ENCODE measurements at places on chromosomes 12 and 14.

GRCh38 chr12:26691234-26691970 is 141.6 kb downstream of the ITPR2 start:
- no peak for DNase-seq

DNA sequence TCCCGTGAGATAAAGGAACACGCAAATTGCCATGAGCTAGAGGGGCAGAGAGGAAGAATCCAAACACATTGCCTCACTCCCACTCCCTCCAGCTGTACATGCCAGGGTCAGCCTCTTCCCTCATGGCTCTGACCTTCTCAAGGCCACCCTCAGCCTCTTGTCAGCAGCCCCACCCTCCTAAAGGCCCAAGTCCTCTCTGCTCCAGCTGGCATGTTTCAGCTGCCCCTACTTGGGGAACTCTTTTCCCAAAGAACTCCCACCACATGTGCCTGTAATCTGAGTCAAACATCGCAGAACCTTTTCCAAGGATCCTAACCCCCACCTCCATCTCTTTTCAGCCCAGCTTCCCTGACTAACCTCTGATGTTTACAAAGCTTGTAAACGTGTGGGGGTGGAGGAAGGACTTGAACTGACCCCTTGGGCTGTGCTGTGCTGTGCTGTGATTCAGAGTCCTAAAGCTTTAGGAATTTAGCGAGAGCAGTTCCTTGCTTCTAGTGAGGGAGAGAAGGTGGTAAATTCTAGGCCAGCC is 7.3 kb upstream of the CACNB3 start:
- DNase-seq = no peak

GRCh38 chr12:116264525-116265070 is 12.9 kb downstream of the MED13L start:
- no peak for DNase-seq

DNA sequence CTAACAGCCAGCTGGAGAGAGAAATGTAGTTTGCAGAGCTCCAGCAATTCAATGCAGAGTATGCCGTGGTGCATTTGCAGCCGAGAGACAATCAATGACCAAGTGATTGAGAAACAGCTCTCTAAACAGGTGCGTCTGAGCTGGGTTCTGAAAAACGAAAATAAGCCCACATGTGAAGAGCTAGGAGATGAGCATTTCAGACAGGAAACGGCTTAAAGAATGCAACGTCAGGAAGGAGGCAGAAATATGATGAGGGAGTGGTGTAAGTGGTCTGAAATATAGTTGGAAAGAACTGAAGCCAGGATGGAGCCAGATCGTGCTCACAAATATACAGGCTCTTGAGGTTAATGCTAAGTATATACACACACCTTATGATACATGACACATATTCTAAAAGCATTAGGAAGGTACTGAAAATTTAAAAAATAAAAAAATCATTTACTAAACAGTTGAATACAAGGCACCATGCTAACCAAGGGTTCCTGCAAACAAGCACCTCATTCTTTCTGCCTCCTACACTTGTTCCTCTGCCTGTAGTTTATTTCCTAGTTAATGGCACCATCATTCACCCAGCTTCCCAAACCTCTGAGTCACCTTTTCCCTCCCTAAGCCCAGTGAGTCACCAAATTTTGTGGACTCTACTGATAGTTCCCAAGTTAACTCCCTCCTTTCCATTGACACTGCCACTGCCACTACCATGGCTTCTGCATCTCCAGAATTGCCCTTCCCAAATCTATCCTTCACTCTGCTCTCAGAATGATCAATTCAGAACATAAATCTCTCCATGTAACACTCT is 2.3 kb upstream of the GARIN2 start:
- DNase-seq = no peak

- no peak for DNase-seq
These were observed 9.3 kb upstream of the ACOT6 start for GRCh38 chr14:73602994-73603393.

DNA sequence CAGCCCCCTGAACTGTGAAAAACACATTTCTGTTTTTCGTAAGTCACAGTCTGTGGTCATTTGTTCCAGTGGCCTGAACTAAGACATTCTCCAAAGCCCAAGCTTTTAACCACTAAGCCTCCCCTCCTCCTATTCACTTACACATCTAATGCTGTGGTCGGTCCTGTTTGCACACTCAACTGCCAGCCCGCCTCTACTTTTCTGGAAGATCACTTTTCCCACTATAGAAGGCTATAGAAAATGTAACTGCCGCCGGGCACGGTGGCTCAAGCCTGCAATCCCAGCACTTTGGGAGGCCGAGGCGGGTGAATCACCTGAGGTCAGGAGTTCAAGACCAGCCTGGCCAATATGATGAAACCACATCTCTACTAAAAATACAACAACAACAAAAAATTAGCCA is 524.7 kb upstream of the TMEM132C start:
- DNase-seq = no peak
